Germinal center (tissue), 1 donor: ENCODE measurements at places on chromosomes 7 and 10.

GRCh38 chr7:69652947-69653701 lies 54.8 kb downstream of the AUTS2 start:
- DNase-seq = no peak

DNA sequence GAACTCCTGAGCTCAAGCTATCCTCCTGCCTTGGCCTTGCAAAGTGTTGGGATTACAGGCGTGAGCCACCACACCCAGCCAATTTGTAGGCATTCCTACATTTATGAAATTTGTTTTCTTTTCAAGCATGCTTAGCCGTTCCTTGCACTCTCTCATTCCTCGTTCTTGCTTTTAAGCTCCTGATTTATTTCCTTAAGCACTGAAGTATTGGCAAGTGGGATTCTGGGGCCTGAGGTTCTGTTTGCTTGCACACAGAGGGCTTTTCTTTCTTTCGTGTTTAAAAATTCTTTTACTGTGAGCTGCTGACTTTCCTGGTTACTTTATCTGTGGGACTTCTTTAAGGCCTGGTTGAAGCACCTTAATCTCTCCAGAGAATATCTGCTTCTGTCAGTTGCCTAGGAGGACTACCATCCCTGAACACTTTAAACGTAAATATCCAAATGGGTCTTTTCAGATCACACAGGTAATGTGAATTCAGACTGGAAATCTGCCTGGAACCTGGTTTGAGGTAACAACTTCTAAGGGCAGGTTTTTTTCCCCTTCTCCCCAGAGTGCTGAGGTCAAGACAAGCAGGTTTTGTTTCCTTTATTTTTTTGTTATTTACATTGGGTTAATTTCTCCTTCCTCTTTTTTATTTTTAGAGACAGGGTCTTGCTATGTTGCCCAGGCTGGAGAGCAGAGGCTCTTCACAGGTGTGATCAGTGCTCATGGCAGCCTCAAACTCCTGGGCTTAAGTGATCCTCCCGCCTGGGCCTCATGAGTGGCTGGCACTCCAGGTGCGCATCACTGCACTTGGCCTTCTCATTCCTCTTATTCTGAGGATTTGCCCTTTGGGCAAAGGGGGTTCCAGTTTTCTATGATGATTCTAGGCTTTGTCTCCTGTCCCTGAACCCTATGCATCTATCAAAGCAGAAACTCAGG lies 102.9 kb downstream of the PFKFB3 start:
- peak; percentile 38 for DNase-seq

DNA sequence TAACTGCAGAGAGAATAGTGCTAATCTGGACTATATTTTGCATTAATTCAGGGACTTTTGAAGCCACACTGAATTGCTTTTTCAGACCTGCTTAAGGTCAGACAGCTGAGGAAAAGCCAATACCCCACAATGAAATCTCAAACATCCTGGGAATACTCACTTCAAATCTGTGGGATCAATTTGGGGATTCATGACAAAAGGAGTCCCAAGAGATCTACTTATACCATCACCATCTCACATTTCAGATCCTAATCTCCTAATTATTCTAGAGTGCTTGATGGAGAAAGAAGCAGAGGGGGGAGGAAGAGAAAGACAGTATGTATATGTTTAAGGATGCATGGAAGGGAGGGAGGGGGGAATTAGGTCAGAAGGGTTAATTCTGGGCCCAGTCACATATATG lies 202.2 kb downstream of the CACNA2D1 start:
- no peak for DNase-seq

GRCh38 chr7:116354171-116354545 lies 143.8 kb downstream of the TES start:
- no peak for DNase-seq

- no peak for DNase-seq
Observed at GRCh38 chr10:52056291-52056690, 257.8 kb upstream of the DKK1 start.

- no peak for DNase-seq
Observed at GRCh38 chr7:30893357-30893756, 18.3 kb upstream of the AQP1 start.

DNA sequence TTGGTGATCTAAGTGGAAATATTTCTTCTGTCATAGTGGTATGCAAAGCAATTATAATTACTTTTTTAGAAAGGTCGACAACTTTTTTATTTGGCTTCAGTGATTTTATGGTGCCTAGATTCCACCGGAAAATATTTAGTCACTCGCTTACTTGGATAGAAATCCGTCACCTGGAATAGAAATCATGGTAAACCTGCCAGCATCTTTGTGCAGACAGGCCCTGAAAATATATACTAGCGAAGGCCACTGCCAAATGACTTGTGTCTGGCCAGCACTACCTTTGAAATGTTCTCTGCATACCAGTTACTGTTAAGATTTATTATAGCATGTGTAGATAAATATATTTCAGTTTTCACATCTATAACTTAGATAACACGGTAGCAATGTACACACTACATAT lies 226.4 kb downstream of the AGMO start:
- DNase-seq = no peak

- DNase-seq = no peak
Observed at GRCh38 chr10:128540128-128540762, 414.0 kb upstream of the MKI67 start.

DNA sequence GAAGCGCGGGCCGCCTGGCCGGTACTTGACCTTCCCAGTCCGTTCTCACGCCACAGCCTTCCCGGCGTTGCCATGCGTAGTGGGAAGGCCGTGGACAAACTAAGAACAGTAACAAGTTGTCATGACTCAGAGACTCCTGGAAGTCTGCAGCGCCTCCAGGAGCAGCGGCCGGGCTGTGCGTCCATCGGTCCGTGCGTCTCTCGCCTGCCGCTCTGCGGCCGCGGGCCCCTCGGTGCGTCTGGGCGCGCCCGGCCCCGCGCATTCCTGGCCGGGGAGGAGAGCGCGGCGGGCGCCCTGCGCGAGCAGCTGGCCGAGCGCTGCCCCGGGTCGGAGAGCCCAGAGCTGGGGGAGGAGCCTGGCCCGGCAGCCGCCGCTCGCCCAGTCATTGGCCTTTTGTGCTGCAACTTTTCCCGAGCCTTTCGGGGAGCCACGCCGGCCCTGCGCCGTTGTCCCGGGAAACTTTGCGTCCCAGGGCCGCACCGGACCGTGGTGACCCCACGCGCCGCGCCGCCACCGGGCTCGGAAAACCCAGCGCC lies 123.7 kb downstream of the TACC2 start:
- no peak for DNase-seq

GRCh38 chr10:18906636-18907035 lies 142.0 kb upstream of the MALRD1 start:
- DNase-seq = no peak

GRCh38 chr7:105256761-105257231 lies 131.9 kb downstream of the SRPK2 start:
- DNase-seq = no peak

- DNase-seq = no peak
Observed at GRCh38 chr7:2715341-2716231, 27.6 kb downstream of the AMZ1 start.

- DNase-seq = no peak
Observed at GRCh38 chr7:30074422-30075030, 46.3 kb downstream of the PLEKHA8 start.

DNA sequence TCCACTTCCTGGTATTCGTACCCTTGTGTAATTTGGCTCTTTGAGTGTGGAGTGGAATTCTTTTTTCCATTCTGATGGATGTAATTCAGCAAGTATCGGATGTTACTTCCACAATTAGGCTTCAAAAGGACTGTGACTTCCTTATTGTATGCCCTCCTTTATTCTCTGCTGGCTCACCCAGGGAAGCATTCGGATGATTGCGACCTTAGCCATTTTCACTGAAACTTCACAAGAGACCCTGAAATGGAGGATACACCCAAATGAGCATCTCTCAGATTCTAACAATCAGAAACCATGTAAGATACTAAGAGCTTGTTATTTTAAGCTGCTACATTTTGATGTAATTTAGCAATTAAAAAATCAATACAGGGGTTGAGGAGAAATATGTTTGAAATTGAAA lies 493.1 kb downstream of the DNAJB9 start:
- no peak for DNase-seq

GRCh38 chr10:112359606-112360307 lies 14.2 kb upstream of the ACSL5 start:
- no peak for DNase-seq

DNA sequence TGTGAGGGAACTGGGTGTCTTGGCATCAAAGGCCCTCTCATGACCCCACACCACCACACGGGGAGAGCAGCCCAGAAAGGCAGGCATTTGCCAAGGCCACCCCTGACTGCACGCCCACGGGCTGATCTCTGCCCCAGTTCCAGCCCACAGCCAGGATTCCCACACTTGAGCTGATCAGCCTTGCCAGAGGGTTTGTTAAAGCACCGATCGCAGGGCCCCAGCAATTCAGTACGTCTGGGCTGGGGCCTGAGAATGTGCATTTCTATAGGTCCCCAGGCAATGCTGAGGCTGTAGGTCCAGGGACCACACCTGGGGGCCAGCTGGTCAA lies 103.9 kb downstream of the TNS3 start:
- DNase-seq = no peak

DNA sequence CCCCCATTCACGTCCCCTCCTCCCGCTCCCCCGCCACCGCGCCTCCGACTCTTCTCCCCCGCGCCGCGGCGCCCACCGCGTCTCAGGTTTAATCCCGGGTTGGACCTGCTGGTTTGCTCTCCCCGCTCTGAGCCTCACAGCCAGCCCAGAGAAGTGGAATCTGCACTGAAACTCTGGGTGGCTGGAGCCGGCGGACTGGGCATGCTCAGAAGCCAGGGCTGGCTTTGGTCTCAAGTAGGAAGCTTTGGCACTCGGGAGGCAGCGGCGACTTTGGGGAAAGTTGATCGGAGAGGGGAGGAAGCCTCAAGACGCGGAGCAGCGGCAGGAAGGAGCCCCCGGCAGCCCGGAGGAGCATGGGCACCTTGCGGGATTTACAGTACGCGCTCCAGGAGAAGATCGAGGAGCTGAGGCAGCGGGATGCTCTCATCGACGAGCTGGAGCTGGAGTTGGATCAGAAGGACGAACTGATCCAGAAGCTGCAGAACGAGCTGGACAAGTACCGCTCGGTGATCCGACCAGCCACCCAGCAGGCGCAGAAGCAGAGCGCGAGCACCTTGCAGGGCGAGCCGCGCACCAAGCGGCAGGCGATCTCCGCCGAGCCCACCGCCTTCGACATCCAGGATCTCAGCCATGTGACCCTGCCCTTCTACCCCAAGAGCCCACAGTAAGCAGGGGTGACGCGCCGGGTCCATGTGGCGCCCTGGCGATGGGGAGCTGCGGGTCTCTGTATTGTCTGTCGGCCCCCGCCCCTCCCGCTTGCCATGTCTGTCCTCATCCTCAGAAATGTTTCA lies at the start of gene PRKG1:
Gene PRKG1, plus strand, starts transcription at position 250 of the 791 bp plus-strand sequence.
- DNase-seq = peak; percentile 5

GRCh38 chr10:47331491-47331890 lies 9.2 kb downstream of the GDF2 start:
- no peak for DNase-seq

DNA sequence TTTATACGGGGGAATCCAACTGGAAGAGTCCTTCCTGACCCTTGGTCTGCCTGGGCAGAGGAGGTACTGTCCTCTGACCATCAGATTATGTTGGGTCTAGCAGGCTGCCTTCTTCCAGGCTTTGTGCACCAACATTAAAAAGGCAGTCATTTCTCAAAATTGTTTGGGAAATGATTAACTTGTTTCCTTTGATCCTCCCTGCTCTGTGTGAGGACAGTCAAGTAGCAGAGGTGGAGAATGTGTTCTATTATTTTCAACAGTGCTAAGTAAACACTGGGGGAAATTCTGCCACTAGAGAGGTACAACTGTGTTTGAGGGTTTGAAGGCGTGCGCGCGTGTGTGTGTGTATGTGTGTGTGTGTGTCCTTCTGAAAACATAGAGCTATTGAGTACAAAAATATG lies 20.6 kb downstream of the ACSL5 start:
- DNase-seq = no peak

- no peak for DNase-seq
Observed at GRCh38 chr7:117229350-117229749, 93.5 kb downstream of the WNT2 start.

DNA sequence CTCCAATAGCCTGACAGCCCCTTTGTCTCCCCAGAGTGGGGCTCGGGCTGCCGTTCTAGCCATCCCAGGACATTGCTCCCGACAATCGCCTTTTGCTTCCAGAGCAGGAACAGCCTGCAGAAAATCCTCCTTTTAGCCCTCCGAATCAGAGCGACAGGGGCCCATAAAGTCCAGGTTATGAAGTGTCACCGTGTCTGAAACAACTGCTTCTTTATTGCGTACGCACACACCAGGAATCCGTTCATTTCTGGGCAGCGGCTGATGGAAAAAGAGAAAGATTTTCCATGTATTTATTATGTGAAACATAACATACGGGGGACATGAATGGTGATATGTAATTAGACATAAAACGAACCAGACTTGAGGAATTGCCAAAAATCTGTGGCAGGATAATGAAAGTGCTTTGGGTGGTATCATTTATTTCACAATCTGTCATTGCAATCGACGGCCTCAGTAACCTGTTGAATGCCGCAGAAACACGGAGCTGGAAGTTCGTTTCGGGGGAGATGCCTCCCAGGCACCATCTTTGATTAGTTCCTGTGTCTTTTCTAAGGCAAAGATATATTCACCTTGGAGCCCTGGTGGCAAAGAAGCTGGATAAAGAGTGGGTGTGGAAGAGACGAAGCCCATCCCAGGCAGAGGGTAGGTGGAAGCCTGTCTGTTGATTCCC lies 48.1 kb downstream of the FAM241B start:
- DNase-seq = no peak

DNA sequence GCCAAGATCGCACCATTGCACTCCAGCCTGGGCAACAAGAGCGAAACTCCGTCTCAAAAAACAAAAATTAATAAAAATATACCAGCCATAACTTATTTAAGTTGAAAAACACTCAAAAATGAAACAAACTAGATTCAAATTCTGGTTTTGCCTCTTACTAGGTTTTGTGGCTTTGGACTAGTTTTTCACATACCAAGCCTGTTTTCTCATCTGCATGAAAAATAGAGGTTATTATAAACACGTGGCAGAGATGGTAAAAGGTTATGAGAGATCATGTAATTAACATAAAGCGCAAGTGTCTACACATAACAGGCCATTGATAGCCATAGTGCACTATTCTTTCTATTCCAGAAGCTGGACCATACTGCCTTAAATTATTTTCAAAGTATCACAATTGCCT lies 35.5 kb upstream of the CABCOCO1 start:
- DNase-seq = no peak

DNA sequence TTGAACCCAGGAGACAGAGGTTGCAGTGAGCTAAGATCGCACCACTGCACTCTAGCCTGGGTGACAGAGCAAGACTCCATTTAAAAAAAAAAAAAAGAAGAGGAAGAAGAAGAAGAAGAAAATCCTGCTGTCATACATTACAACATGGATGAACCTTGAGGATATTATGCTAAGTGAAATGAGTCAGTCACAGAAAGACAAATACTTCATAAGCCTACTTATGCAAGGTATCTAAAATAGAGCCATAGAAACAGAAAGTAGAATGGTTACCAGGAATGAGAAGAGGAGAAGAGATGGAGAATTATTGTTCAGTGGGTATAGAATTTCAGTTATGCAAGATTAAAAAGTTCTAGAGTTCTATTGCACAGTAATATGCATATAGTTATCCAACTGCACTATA lies 466.5 kb downstream of the PLXNA4 start:
- DNase-seq = no peak
